ENCODE measurements at places on chromosomes 7 and 10.

- no peak for DNase-seq
Measured at GRCh38 chr10:29649561-29650551, 15.1 kb upstream of the SVIL start.

DNA sequence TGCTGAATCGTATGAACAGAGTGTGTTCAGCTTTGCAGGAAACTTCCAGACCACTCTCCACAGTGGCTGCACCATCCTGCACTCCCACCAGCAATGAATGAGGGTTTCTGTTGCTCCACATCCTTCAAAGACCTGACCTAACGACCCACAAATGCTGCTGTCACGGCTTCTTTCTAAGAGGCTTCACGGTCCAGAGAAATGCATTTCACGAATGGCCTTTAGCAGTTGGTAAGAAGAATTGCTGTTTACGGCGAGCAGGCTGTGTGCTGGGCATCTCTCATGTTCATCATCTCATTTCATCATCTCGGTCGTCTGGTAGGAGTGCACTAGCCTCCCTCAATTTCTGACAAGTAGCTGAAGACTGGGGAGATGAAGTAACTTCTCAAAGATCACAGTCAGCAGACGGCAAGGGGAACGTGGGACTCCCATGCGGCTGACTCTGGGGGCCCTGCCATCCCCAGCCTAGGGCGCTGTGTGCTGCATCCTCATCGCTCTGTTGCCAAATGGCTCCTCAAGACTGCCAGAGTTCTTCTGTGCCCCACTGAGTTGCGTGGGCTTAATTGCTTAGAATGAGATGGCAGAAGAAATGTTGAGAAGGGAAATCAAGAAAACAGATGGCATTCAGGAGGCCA, 72.9 kb downstream of the ADARB2 start:
- DNase-seq: no peak

DNA sequence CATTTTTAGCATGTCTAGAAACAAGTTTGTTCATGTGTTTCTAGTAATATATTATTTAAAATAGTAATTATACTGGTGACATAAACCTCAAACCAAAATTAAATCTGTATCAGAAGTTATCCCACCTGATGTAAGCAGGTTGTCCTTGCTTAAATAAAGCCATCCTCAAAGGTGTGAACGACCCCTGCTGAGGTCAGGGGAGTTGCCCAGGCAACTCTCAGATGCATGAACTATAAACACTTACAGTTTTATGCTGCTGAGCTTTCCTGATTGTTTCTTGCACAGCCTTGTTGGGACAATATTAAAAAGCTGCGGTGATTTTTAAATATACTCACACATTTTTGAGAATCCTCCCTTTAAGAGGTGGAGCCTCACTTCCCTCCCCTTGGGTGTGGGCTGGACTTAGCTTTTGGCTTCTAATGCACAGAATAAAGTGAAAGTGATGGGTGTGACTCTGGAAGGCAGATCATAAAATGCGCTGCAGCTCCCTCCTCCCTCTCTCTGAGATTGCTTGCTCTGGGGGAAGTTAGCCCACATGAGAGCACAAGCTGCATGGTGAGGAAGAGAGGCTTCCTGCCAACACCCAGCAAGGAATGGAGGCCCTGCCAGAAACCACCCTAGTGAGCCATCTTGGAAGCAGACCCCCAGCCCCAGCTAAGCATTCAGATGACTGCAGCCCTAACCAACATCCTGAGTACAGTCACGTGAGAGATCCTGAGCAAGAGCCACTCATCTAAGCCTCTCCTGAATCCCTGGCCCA, 152.7 kb downstream of the SKIDA1 start:
- peak; percentile 66 for DNase-seq

DNA sequence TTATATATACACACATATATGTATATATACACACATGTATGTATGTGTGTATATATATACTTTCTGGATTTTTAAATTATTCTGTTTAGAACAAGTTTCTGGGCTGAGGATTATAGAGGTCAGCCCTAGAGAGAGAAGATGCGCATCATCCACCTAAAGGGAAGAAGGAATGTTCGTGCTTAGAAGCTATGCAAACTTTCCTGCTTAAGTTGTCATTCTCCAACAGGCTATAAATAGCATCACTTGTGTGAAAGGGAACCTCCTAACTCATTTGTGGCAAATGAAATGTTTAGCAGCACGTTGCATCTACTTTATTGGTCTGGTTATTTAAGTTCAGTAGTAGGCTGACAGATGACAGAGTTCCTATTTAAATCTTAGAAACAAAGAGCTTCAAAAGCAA, 23.9 kb upstream of the TPK1 start:
- no peak for DNase-seq

GRCh38 chr7:146961617-146962016, 845.0 kb downstream of the CNTNAP2 start:
- DNase-seq: no peak

- DNase-seq: no peak
Measured at GRCh38 chr7:112297681-112298080, 91.2 kb downstream of the ZNF277 start.

DNA sequence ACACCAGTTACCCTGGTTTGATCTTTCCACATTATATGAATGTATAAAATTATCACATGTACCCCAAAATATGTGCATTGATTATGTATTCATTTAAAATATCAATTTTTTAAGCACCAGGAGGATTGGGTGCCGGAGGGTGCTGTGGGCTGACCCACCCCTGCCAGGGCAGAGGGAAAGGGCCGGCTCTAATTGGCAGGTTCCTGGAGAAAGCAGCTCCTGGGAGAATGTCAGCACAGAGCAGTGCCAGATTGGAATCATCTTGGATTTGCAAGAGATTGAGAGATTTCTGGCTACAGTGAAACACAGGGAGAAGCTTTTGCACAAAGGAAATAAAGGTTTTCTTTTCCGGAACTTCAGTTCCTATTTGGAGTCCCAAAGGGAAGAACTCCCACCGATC, 264.4 kb upstream of the TCERG1L start:
- DNase-seq: no peak

DNA sequence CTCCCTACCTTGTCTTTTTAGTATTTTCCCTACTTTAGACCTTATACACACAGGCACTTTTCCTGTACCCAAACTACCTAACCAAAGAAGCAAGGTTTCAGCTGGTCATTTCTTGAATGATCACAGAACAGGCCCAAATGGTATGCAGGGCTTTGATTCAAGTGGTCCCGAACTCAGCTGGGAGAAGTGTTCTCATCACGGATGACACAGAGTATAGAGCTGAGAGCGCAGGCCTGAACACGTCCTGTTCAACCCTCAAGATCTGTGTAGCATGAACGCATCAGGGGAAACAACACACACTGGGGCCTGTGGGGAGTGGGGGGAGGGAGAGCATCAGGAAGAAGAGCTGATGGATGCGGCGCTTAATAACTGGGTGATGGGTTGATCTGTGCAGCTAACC, 318.2 kb downstream of the SFMBT2 start:
- DNase-seq: no peak

DNA sequence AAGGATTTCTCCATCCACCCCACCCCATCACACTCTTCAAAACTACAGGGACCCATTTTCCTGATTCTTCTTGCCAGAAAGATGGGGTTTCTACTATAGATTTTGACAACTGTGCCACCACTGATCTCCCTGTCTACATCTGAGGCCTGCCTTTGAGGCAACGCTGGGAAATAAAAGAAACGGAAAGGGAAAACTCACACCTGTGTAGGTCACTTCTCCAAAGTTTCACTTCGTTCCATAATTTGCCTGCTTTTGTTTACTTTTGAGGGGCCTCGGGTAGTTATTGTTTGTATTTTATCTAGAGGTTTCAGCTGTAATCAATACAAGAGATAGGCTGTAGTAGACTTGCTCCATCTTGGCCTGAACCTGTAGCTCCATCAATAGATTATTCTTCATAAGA, 56.1 kb downstream of the RAPGEF5 start:
- no peak for DNase-seq

- DNase-seq: no peak
Measured at GRCh38 chr10:104139221-104139620, 17.2 kb downstream of the SFR1 start.

DNA sequence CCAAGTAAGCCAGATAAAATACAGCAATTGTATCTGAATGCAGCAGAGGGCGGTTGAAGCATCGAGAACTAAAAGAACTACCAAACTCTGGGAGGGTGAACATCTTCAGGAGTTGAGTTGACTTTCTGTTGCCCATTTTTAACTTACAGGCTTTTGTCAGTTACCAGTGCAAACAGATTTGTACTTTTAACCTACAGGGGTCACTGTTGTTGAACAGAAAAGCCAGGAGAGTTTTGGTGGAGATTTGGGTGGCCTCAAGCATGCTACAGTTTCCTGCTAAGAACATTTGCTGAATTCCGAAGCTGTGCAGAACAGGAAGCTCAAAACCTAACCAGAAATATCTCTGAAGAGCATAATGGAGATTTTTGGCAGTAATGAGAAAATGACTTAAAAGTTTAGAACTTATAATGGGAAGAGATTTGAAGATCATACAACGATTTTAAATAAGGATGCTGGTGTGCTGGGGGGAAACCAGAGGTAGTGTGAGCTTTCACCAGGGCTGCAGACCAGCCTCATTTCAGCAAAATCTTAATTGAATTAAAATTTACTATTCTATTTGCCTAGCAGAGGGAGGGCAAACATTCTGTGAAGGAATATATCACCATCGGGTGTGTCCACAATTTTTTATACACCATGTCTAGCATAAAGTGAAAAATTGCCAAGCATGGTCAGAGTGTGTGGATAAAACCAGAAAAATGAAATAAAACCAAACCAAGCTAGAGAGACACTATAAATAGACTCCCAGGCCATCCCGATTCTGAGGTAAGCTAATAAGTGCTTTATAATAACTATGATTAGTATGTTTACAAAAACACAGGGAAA, 208.6 kb upstream of the CCDC6 start:
- peak; percentile 13 for DNase-seq

DNA sequence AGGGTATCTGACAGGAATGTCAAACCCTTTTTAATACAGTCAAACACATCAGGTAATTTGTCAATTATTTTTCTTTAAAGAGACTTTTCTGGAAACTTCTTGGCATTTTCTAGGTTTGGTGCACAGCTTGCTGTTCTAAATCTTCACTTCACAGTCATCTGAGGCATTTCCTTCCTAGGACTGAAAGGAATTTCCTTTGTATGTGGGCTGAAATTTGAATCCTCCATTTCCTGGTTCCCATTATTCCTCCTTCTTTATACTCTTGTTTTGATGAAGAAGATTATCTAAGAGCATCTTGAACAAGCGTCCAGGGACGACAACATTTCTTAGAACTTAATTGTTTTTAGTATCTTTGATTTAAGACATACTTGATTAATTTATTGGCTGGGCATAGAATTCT, 24.9 kb downstream of the CALD1 start:
- DNase-seq: no peak

Data from CD8-positive, alpha-beta T cell (primary cell).